ENCODE measurements at places on chromosomes 1 and 21.
A peak's percentile ranks its signal among the peaks of the same experiment; 100 is the strongest.

GRCh38 chr1:107767156-107767582 lies 197.8 kb downstream of the VAV3 start:
- DNase-seq = no peak

GRCh38 chr1:110455151-110455550 lies 4.2 kb downstream of the PROK1 start:
- DNase-seq = no peak

DNA sequence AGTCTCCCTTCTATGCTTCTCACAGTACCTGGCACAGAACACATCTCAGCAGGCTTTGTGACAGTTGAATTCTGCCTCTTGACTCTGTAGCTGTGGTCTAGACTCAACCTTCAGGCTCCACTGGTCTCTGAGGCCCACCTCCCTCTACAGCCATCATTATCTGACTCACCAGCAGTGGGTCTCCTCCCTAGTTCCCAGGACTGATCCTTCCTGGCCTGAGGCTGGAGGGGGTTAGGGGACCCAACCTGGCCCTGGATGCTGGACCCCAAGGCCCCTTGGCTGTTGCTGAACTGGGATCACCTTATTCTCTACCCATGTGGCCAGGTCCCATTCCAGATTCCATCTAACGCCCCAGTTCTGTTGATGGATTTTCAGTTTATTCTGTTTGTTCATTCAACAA lies 43.1 kb upstream of the FOXO6 start:
- no peak for DNase-seq

DNA sequence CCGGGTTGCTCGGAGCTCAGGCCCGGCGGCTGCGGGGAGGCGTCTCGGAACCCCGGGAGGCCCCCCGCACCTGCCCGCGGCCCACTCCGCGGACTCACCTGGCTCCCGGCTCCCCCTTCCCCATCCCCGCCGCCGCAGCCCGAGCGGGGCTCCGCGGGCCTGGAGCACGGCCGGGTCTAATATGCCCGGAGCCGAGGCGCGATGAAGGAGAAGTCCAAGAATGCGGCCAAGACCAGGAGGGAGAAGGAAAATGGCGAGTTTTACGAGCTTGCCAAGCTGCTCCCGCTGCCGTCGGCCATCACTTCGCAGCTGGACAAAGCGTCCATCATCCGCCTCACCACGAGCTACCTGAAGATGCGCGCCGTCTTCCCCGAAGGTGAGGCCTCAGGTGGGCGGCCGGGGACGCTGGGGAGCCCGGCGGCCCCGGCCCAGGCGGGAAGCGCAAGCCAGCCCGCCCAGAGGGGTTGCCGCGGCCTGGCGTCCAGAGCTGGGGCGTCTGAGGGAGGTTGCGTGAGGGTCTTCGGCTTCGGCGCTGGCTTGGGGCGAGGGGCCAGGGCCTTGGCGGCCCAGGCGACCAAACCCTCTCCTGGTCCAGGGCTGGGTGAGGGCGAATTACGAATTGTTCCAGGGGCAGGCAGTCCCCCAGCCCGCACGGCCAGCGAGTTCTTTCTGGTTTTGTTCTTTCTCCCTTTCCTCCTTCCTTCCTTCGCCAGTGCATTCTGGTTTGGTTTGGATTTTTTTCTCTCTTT lies 805 bp downstream of the SIM2 start:
- no peak for DNase-seq

GRCh38 chr21:30479259-30479658 lies 908 bp downstream of the KRTAP19-1 start:
- no peak for DNase-seq

- DNase-seq = no peak
These were observed 26.7 kb upstream of the CYP4X1 start for GRCh38 chr1:46996659-46997281.

DNA sequence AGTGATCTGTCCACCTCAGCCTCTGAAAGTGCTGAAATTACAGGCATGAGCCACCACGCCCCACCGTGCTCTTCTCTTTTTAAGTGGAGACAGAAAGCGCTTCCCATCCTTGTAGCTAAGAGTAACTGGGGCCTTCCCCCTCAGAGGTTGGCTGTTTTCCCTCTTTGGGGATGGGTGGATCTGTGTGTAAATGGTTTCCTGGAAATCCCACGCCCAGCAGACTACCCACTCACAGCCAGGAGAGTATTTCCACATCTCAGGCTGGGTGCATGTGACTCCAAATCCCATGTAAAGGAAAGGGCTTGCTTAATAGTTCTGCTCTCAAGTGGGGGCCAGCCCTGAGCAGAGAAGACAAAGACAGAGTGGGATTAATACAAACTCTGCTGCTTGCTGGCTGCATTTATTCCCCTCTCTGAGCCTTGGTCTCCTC lies 19.6 kb upstream of the TCEA3 start:
- DNase-seq = peak; percentile 30

GRCh38 chr1:245598524-245599305 lies 443.9 kb downstream of the KIF26B start:
- DNase-seq = no peak

GRCh38 chr1:201180141-201180540 lies 10.5 kb upstream of the IGFN1 start:
- DNase-seq = no peak

DNA sequence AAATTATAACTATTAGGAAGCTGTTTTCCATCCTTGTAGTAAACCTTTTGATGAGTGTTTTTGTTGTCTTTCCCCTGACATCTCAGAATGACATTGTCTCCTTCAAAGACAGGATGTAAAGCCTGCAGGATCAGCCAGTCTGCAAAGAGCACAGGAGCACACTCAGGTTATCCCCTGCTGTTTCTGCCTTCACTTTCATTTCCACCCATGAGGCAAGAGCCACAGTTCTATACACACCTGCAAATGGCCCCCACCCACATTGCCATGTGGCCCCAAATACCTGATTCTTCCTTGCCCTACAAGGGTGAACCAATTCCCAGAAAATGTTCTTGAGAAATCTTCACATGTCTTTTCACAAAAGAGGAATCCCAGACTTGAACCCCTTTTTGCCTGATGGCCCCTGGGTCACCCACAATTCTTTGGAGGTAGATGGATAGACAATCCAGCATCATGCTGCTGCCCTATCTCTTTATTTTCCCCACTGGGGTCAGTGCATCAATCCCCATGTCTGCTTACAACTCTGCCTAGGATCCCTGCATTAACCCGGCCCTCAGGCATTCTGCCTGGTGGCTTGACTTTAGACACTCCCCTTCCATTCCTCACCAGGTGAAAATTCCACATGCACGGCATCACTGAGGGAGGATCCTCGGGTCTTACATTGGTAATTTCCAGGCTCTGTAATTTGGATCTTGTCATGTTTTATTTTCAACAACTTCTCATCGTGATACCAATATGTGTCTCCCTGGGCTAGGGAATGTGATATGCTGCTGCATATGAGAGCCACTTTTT lies 2.6 kb downstream of the FCRL3 start:
- DNase-seq = no peak

GRCh38 chr1:57727121-57727520 lies 303.3 kb upstream of the DAB1 start:
- no peak for DNase-seq

DNA sequence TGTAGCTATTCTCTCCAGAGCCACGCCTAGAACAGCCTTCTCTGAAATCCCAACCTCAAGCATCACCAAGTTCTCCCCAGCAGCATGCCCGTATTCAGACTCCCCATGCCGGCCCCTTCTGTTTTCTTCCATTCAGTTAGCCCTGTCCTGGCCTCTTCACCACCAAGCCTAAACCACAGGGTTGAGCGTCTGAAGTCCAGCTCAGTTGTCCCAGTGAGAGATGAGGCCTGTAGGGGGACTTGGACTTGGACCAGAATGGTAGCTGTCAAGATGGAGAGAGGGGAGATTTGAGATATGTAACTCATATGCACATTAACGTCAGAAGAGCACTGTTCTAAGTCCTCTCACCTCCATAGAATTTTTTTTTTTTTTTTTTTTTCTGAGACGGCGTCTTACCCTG lies 5.5 kb upstream of the TMEM54 start:
- no peak for DNase-seq

GRCh38 chr1:59985911-59986515 lies 59.4 kb upstream of the CYP2J2 start:
- DNase-seq = no peak

GRCh38 chr1:230570724-230571360 lies 71.4 kb upstream of the COG2 start:
- no peak for DNase-seq

DNA sequence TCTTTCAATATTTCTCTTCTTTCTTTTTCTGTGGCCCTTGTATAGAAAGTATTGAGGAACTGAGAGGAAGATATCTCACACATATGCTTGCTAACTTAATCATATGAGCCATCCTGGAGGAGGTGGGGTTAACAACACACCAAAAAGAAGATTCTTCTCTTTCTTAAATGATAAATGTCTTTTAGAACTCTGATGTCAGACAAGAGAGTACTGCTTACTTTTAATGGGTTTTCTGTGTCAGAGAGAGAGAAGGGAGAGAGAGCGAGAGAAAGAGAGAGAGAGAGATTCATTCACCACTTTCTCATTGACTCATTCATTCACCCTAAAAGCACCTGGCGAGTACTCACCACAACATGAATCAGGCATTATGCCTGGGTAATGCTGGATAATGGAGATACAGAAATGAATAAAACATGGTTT lies 250.3 kb upstream of the SGIP1 start:
- DNase-seq = no peak

DNA sequence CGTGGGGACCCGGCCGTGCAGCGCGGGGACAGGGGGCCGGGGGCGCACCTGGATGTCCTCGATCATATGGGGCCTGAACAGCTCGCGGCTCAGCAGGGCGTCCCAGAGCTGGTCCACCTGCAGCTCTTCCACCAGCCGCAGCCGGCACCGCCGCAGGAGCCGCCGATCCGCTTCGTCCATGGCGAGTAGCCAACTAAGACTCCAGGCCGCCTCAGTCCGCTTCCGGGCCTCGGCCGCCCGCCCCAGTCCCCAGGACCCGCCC lies at the start of gene CASP9:
Gene CASP9, minus strand, starts transcription at position 195 of the 262 bp plus-strand sequence. Its CDS starts 15 bp downstream, at position 180.
- no peak for DNase-seq

DNA sequence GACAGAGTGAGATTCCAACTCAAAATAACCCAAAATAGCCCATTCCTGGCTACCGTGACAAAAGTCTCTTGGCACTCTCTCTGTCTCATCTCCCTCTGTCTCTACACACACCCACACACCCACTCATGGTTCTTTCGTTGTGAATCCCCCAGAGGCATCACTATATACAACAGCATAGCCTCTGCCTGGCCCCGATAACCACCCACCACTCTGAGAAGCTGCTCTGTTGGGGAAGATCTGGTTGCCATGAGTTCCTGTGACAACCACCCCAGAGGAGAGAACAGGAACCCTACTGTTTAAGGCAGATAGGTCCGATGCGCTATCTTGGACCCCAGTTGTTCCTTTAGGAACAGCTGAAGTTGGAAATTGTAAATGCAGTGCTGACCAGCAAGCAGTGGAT lies 70.4 kb upstream of the LYST start:
- DNase-seq = no peak

GRCh38 chr1:96364576-96364975 lies 357.0 kb upstream of the PTBP2 start:
- DNase-seq = no peak

Measured in AG04450 (cell line).